Kidney capillary endothelial cell (primary cell): ENCODE measurements at places on chromosomes 3 and 15.

- no peak for DNase-seq
Observed at GRCh38 chr3:177284383-177284881, 87.2 kb upstream of the TBL1XR1 start.

DNA sequence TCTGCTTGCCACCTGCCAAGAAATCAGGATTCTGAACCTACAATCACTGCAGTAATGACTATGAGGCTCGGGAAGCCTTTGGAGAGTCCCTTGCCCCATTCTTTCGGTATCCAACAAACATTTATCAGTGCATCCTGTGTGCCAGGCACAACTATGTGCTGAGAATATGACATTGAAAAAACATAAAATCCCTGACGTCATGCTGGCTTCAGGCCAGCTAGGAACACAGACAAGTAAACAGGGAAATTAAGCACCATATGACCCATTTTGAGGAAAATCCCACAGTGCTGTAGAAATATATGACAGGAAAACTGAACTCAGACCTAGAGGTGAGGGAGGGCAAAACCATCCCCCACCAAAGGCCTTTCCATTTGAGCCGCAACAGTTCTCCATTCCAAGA is 34.1 kb upstream of the DET1 start:
- no peak for DNase-seq

GRCh38 chr15:71660501-71660900 is 149.9 kb upstream of the NR2E3 start:
- DNase-seq = no peak

DNA sequence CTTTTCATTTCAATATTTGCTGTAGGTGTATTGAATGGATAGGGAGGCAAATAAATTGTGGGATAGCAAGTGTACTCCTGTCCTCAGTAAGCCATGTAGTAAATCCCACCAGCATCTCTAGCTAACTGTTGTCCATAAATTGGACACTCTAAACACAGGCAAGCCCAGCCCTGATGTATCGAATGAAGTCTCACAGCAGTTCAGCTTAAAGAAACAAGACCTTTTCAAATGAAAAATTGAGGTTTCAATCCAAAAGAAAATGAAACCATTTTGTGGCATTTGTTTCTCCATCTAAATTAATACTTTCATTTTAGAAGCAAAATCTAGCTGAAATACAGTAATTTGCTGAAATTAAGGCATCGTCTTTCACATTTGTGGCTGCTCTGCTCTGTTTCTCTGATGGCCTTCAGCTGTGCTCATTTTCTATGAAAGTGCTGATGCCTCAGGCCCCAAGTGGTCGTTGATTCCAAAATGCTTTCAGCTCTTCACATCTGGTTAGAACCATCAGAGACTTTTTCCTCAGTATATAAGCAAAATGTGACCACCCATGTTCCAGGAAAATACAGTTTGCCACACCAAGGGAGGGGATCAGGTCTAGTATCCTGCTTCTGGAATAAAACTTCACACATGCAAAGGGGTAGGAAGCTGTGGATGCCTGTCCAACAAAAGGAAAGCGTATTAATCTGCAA is 245.0 kb downstream of the ZMAT3 start:
- DNase-seq = no peak

- no peak for DNase-seq
Observed at GRCh38 chr3:116785226-116785625, 75.6 kb downstream of the TUSC7 start.

DNA sequence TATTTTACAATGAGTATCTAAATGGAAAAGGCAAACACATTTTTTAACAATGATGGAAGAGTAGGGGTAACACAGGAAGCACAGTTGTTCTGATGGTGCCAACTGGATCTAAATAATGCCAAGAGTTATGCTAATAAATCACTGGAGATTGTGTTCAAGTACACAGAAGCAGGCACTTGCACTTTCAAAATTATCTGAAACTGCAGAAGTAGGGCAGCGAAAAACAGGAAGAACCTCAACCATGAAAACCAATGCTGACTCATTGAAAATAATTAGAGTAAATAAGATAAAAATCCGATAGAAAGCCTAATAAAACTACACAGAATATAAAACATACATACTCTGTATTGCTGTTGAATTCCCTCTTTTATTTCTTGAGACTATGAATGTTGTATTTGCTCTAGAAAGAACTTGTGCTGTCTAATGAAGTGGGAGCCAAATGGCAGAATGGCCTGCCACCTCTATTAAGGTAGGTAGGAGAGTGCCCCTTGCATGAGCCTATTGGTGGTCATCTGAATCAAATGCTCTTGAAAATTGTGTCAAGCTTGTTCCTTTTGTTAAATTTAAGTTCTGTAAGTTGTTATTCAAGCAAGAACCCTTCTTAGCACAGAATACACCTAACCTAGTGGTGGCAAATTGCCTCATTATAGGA is 93.7 kb downstream of the ABI3BP start:
- DNase-seq = no peak

GRCh38 chr3:46812237-46812791 is 50.9 kb downstream of the MYL3 start:
- peak; percentile 25 for DNase-seq

GRCh38 chr15:98625614-98626013 is 22.7 kb upstream of the IGF1R start:
- no peak for DNase-seq

DNA sequence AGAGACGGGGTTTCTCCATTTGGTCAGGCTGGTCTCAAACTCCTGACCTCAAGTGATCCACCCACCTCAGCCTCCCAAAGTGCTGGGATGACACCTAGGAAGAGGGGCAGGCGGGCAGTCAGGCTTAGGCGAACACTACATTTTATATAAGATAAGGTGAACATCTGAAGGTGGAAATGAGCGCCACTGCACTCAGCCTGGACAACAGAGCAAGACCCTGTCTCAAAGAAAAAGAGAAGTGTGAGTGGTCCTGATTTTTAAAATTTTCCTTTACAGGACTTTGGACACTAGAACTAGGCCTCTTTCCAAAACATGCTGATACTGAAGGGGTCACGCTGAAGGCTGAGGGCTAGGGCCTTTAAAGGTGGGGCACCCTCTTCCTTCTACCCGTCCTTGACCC is 48.0 kb downstream of the ZDHHC19 start:
- no peak for DNase-seq

GRCh38 chr15:85024509-85025336 is 43.1 kb downstream of the PDE8A start:
- DNase-seq = no peak

GRCh38 chr3:41202834-41203345 is 3.6 kb downstream of the CTNNB1 start:
- DNase-seq = peak; percentile 60

DNA sequence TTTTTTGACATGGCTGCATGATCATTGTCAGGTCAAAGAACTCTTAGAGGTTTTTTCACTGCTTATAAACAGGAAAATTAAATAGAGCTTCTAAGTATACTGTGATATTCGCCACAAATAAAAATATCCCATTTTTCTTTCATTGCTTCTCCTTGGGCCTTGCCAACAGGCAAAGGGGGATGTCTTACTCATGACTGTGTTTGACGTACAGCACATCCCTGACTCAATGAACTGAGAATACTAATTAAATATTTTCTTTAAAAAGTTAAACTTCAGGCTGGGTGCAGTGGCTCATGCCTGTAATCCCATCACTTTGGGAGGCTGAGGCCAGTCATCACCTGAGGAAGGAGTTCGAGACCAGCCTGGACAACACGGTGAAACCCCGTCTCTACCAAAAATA is 41.4 kb upstream of the CCDC80 start:
- DNase-seq = no peak

GRCh38 chr15:58595516-58596263 is 153.8 kb downstream of the ADAM10 start:
- DNase-seq = no peak

GRCh38 chr15:87347806-87348515 is 908.6 kb downstream of the NTRK3 start:
- DNase-seq = no peak

GRCh38 chr3:177197727-177198460 is 612 bp upstream of the TBL1XR1 start:
- DNase-seq = peak; percentile 49

DNA sequence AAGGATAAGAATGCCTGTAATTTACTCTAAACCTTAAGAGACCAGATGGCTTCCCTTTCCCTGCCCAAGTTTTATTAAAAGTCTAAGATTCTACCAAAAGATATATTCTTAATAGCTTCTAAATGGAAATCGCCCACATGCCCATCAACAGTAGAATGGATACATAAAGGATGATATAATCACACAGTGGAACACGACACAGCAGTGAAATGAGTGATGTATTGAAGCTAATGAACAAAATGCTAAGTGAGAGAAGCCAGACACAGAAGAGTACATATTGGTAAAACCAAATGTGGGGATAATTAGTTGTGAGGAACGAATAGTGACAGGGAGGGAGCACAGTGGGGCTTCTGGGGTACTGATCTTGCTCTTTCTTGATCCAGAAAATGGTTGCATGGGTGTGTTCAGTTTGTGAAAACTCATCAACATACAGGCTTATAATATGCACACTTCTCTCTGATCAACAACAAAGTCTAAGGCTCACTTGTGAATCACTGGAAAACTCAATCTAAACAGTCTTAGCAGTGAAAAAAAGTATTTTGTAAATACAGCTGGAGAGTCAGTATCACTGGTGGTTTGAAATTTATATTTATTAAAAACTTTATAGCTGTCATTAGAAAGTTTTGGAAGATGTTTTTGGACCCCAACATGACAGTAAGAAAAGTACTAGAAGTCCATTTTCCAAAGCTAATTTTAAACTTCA is 170.7 kb upstream of the FAM3D start:
- no peak for DNase-seq

DNA sequence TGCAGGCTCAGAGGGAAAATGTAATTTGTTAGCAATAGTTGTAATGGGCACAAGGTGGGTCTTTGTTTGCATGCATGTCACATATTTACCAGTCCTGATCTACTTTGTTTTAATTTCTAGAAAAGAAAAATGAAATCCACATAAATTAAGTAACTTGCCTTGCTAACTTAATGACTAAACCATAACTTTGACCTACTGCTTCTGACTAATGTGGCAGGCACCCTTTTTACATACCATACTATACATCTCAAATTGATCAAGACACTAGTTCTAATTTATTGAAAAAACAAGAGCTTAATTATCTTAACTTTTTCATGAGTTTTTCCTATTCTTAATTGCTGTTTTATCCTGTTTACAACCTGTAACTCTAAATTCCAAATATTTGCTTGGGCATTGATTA is 93.2 kb downstream of the ATP11B start:
- DNase-seq = no peak

- no peak for DNase-seq
Observed at GRCh38 chr15:96336108-96336595, 5.7 kb downstream of the NR2F2 start.

- DNase-seq = no peak
Observed at GRCh38 chr3:64764386-64764929, 76.7 kb upstream of the ADAMTS9 start.

DNA sequence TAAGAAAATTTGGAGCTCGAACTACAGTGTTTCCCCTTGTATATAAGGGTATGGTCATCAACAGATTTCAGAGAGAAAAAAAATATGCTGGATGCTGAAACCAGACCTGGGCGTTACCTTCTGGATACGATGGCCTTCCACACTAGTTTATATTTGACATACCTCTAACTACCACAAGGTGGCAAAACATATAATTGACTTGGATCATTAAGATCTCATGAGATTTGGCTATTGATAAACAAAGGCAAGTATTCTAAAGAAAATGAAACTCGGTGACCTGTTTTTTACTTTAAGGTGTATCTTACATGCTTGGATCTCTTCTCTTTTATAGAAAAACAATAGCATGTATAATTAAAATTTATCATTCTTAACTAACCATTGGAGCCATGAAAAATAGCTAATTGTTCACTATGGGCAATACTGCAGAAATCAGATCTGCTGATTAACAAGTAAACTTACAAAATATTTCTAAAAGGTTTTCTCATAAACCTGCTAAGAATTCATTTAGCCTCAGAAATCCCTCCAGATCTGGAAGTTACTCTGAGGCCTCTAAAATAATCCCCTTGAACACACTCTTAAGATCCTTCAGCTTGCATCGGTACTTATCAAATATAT is 300.6 kb upstream of the KCNH8 start:
- no peak for DNase-seq

DNA sequence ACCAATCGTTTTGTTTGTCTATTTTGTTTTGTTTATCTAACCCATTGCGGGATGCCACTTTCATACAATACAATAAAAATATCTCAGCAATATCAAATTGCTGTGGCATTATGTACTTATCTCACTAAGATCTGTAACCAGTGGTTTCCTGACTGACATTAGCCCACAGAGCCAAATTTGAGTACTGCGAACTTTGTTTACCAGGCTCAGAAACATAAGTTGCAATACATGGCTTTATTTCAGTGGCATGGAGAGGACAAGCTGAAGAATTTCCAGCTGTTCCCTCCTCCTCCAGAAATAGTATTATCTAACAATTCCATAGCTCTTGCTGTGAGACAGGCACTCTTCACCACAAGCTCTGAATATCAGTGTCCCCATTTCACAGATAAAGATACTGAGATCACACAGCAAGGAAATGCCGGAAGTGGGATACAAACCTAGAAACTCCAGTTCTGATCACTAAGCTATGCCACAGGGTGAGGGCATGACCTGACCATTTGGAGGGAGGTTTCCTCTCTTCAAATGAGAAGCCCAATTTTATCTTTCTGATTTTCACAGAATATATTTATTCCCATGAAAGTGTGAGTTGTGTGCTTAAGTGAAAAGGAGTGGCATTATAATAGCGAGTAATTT is 469.9 kb upstream of the CBLB start:
- no peak for DNase-seq

GRCh38 chr3:121696186-121696585 is 35.5 kb upstream of the HCLS1 start:
- no peak for DNase-seq

DNA sequence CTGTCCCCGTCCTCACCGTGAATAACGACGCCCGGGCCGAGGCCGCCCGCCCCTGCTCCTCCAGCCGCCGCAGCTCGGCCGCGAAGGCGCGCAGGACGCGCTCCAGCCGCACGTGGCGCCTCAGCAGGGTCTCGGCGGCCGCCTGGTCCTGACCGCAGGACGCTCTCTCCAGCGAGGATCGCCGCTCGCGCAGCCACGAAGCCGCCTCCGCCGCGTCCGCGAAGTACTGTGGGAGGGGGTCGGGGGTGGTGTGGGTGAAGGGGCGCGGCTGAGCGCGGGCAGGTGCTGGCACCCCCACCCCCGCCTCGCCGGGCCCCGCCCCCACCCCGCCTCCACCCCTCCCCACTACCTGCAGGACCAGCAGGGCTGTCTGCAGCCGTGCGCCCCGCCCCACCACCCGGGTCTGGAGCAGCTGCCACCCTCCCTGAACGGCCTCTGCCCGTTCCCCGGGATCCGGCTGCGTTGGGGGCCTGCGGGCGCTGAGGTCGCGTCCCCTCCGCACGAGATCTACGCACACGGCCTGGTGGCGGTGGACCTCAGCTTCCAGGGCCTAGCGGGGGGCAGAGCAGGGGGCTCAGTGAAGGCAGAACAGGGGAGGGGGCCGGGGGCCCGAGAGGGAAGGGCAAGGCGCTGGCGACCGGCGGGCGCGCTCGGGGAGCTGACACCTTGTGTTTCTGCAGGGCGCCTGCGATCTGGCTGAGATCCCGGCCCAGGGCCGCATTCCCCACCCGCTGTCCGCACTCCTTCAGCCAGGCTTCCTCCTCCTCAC is 11.7 kb downstream of the SPTBN5 start:
- DNase-seq = no peak

GRCh38 chr3:37498126-37499039 is 324.0 kb upstream of the LRRFIP2 start:
- DNase-seq = no peak
